ENCODE measurements at places on chromosomes 4 and X. TPM values are rescaled to one million over a fixed set of nuclear protein-coding genes. Genes with fewer than 3 reads are reported as not detected.

Gene DCAF8L2
- not detected for total RNA-seq

Gene PIN4
- total RNA-seq, result 10.5 TPM

Gene VCX3B
- not detected for total RNA-seq

Gene CCNI
- 54.1 TPM for total RNA-seq

Gene SSX1
- not detected for total RNA-seq

- no peak for DNase-seq
Measured at GRCh38 chr4:143402776-143403552, 66.3 kb downstream of the GAB1 start.

DNA sequence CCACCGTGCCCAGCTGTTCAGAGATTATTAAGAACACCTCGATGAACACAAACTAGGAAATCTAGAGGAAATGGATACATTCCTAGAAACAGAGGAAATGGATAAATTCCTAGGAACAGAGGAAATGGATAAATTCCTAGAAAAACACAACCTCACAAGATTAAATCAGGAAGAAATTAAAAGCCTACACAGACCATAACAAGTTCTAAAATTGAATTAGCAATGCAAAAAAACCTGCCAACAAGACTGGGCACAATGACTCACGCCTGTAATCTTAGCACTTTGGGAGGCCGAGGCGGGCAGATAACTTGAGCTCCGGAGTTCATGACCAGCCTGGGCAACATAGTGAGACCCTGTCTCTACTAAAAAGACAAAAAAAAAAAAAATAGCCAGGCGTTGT is 13.1 kb upstream of the IDS start:
- no peak for DNase-seq

- DNase-seq, result no peak
Measured at GRCh38 chr4:109599046-109599652, 39.1 kb downstream of the MCUB start.

DNA sequence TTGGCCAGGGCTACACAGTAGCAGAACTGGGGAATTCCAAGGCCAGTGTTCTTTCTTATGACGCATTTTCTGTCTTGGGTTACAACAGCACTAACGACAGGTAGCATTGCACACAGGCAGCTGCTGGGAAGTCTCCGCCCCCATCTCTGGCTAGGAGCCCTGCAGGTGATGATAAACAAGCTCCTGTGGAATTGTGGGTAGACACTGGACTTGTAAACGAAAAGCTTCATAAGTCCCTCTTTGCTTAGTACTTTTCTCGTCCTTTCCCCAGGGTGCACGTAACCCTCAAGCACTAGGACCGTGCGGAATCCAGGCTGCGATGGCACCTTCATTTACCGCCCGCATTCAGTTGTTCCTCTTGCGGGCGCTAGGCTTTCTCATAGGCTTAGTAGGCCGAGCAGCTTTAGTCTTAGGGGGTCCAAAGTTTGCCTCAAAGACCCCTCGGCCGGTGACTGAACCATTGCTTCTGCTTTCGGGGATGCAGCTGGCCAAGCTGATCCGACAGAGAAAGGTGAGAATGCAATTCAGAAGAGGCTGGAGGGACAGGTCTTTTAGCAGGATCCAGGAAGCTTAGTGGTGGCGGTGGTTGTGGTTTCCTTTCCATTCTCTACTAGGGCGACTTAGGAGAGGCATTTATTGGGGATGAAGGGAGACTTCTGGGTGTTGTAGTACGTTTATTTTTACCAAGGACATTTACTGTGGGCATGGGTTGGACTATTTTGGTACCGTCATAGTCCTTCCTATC is at the start of gene FAAH2:
TSS of gene FAAH2 (plus strand) at position 200 of the 745 bp plus-strand sequence. CDS start at position 320, 120 bp downstream.
- peak; percentile 44 for DNase-seq

GRCh38 chr4:97762115-97762512 is 381.2 kb downstream of the STPG2 start:
- no peak for DNase-seq

- DNase-seq, result no peak
Measured at GRCh38 chr4:148315049-148315448, 127.2 kb downstream of the NR3C2 start.

DNA sequence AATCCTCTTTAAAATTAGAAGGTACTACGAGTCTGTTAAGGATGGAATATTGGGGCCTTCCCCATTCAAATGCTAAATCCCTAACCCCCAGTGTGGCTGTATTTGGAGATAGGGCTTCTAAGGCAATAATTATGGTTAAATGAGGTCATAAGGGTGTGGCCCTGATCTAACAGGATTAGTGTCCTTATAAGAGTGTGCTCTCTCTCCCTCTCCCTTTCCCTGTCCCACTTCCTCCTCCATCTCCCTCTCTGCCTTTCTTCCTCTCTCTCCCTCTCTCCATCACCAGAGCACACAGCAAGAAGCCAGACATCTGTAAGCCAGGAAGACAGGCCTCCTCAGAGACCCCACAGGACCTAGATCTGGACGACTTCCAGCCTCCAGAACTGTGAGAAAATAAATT is 116.9 kb downstream of the COL25A1 start:
- no peak for DNase-seq

GRCh38 chr4:115360431-115360830 is 247.0 kb upstream of the NDST4 start:
- no peak for DNase-seq

- no peak for DNase-seq
Measured at GRCh38 chr4:1057403-1057745, 45.9 kb downstream of the FGFRL1 start.

- no peak for DNase-seq
Measured at GRCh38 chr4:77613267-77613666, 7.6 kb downstream of the CXCL13 start.
